Immature natural killer cell (primary cell): ENCODE measurements at places on chromosomes 3 and 15. TPM values are rescaled to one million over a fixed set of nuclear protein-coding genes. Genes with fewer than 3 reads are reported as not detected.

CPNE9 gene
- polyA plus RNA-seq = not detected

GRCh38 chr3:49461443-49462171, 8.5 kb upstream of the DAG1 start:
- H3K36me3 ChIP-seq = no peaks in the 10 kb centered on the region
- H3K4me3 ChIP-seq = no peak overlapping the region
- no peaks in the 10 kb centered on the region for H3K4me1 ChIP-seq
- no peaks in the 10 kb centered on the region for H3K27me3 ChIP-seq
- no peak for DNase-seq

DNA sequence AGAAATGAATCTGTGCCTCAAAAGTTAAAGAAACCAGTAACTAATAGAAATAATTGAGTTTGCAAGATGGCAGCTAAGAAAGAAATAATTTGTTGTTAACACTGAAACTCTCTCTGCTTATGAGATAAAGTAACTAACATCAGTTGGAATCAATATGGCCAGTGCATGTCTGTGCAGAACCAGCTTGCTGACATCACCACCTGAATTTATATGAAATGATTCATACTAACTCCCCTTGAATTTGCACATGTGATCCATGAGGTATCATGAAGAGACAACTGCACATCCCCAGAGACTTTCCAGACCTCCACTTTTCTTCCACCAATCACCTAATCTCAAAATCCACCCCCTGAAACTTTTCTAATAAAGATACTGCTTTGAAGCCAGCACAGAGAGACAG, 10.3 kb upstream of the SLC25A38 start:
- peaks cover 18% of the 10 kb centered on the region for H3K4me1 ChIP-seq
- no peak overlapping the region for H3K27ac ChIP-seq
- H3K36me3 ChIP-seq = no peaks in the 10 kb centered on the region
- H3K4me3 ChIP-seq = no peak overlapping the region
- DNase-seq = no peak
- no peaks in the 10 kb centered on the region for H3K27me3 ChIP-seq

DNA sequence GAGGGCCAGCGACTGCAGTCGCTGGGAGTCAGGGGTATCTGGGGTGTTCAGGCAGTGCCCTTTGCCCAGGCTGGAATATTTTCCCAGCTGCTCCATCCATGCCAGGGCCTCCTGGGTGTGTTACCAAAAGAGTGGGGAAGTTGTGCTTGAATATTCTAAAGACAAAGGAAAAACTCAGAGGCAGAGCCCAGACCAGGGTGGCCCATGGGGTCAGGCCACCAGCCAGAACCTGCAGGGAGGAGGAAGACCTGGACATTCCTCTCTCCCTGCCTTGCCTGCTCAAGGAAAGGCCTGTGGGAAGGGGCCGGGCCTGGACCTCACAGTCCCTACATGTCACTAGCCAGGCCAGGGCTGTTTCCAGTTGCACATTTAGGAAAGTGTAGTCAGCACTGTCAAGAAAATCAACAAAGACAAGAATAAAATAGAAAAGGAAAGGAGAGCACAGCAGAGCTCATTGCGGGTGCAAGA, 16.0 kb upstream of the KLF15 start:
- no peak for DNase-seq
- H3K4me1 ChIP-seq = no peaks in the 10 kb centered on the region
- no peaks in the 10 kb centered on the region for H3K36me3 ChIP-seq

DNA sequence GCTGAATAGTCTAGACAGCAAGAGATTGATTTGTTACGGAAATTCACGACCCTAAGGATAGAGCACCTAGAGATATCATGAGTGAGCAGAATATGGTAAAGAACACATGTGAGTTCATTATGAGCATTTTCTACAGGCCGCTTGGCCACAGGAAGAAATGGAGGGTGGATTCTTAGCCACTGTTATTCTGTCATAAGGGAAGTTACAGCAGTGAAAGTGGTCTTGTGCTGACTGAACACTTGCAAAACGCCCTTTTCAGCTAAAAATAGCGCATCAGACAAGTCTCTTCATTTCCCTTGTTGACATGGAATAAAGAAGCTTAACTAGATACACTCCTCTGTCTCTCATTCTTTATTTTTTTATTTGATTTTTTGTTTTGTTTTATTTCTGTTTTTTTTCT, 19.8 kb downstream of the DGKG start:
- H3K27me3 ChIP-seq = peaks cover 2% of the 10 kb centered on the region
- no peaks in the 10 kb centered on the region for H3K4me1 ChIP-seq
- no peak for DNase-seq
- no peak overlapping the region for H3K27ac ChIP-seq
- no peak overlapping the region for H3K4me3 ChIP-seq
- H3K36me3 ChIP-seq = no peaks in the 10 kb centered on the region
